ENCODE measurements at places on chromosomes 1 and 21.

- no peak for DNase-seq
Measured at GRCh38 chr1:12798911-12799310, 7.7 kb downstream of the PRAMEF1 start.

DNA sequence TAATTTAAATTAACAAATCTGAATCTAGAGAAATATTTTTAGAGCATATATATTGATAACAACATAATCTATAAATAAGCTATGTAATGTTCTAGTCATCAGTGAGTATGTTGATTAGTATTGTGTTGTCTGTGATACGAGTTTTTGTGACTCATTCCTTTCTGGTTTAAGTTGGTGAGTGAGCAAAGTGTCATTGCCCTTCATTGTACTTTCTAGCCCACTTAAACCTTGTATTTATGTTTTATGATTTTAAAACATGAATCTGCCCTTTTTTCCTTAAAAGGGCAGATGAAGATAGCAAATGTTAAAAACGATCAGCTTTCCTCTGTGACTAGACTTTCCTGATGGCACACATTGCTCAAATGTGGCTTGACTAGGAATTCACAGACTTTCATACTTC, 38.5 kb downstream of the MACO1 start:
- no peak for DNase-seq

DNA sequence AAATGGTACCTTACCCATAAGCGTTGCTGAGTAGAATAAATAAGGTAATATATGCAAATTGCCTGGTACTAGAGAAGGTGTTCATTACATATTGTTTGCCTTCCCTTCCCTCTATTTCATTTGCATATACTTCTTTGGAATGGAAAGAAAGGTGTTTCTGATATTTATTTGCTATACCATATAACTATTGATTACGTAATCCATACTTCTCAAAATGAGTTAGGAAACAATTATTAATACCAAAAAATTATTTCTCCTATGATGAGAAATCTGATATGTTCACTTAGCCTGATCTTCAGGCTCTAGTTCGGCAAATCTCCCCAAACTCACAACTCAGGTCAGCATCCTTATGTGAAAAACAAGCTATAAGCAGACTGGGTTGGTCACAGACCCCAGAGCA, 119.3 kb downstream of the DAB1 start:
- DNase-seq = no peak

DNA sequence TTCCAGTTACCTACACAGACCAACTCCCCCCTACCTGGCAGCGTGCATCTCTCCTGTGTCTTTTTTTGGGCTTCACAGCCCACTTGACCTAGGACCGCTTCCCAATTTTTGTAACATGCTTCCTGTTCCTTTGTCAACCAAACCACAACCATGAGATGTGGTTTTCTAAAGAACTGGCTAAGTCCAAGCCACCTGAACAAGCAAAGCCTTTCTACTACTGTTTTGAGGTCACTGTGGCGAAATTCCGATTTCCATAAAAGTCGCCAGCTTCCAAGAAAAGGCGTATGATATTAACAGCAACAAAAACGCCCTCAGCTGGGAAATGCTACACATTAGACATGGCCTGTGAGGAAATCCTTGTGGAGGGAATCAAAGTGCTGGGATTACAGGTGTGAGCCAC, 12.7 kb upstream of the AK2 start:
- DNase-seq = no peak

DNA sequence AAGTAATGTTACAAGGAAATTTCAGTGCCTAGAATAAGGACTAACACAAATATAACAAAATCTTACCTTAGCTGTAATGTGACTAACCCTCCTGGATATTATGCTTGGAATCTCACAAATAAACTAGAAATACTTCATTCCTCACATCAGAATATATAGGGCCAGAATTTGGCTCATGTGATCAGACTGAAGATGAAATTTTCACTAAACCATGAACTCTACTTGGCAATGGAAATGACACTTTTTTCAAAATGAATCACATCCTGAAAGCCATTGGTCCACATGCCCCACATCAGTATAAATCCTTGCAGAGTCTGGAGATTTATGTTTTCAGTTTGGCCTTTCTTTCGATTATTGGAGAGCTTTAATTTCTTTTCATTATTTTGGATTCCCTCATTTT, 227.8 kb downstream of the NRIP1 start:
- no peak for DNase-seq

- no peak for DNase-seq
Measured at GRCh38 chr1:32393832-32394140, 455 bp downstream of the BSDC1 start.

GRCh38 chr1:183991756-183992155, 45.8 kb downstream of the COLGALT2 start:
- no peak for DNase-seq

DNA sequence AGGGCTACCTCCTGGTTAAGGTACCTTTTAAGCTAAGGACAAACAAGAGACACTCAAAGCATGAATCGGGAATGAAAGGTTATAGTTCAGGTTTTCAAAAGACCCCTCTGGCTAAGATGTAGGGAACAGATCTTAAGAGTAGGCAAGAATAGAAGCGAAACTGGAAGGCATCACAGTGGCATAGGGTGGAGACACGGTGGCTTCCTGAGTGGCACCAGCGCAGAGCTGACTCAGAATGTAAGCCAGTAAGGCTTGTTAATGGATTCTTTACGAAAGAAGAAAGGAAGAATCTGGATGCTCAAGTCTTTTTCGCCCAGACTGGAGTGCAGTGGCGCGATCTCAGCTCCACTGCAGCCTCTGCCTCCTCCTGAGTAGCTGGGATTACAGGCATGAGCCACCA, 21.2 kb downstream of the PADI6 start:
- no peak for DNase-seq

DNA sequence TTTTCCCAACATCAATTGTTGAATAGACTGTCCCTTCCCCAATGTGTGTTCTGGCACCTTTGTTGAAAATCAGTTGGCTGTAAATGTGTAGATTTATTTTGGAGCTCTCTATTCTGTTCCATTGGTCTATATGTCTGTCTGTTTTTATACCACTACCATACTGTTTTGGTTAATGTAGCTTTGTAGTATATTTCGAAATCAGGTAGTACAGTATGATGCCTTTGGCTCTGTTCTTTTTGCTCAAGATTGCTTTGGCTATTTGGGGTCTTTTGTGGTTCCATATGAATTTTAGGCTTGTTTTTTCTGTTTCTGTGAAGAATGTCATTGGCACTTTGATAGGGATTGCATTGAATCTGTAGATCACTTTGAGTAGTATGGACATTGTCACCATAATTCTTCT, 8.1 kb downstream of the ACOT11 start:
- no peak for DNase-seq

DNA sequence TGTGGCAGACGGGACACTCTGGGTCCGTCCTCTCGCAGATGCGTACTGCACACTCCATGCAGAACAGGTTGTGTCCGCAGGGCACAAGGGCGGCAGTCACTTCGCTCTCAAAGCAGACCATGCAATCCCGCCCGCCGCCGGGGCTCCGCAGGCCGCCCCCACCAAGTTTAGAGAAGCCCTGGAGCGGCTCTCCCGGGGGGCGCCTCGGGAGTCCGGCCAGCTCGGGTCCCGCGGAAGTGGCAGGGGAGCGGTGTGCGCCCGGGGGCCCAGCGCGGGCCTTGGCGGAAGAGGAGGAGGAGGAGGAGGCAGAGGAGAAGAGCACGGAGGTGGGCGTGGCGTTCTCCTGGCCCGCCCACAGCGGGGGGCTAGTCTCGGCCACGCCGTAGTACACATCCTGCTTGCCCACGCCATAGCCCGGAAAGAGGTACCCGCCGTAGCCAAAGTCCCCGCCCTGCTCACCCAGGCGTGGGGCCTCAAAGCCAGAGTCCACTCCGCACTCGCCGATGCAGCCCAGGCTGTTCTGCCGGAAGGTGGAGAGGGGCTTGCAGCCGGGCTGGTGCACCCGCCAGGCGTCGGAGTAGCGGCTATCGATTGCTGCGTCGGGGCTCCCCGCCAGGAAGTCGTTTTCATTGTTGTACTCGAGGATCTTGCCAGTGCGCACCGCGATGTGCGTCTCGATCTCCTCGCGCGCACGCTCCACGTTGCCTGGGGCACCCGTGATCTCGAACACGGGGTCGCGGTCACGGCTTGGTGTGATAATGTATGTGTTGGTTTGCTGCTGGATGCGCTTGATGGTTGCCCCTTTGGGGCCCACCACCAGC, 5.4 kb downstream of the MEX3A start:
- no peak for DNase-seq

GRCh38 chr1:178612261-178612660, 99.4 kb downstream of the TEX35 start:
- DNase-seq = no peak

- peak; percentile 45 for DNase-seq
Measured at GRCh38 chr1:202144402-202145067, at the start of gene ARL8A. Gene ARL8A, minus strand, starts transcription at chr1:202144737. Its CDS starts 165 bp downstream, at chr1:202144572.

- no peak for DNase-seq
Measured at GRCh38 chr1:92995441-92996430, 34.5 kb upstream of the DIPK1A start.

GRCh38 chr1:201385299-201385891, 7.9 kb upstream of the TNNT2 start:
- DNase-seq = no peak

DNA sequence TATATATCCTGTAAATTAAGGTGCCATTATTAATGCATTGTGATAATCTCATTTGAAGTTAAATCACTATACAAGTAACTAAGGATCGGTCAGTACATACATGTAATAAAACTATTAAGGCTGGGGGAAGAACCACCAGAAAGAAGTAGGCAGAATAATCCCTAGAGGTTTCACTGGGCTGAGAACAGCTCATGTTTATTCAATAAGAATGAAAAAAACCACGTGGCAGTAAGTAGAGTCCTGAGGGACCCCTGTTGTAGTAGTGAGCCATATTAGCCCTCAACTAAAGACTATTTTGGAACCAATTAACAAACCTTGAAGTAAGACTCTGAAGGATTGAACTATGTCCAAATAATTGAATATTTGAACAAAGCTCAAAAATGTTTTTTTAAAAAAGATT, 46.9 kb upstream of the ADAM30 start:
- no peak for DNase-seq

DNA sequence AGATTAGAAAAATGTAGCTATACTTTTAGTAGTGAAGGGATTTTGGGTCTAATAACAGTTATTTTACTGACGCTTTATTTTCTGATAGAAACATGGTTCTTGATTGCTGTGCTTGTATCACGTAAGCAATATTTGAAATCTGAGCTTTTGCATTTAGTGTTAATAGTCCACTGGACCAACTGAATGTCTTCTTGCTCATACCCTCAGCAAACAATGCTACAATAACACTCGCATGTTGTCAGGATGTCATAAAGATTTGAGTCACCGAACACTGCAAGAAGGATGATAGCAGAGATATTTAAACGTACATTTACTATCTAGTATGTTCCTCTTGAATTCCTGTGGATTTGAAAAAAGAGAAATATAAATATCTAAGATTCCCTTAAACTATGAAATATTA, 7.5 kb downstream of the DYRK1A start:
- no peak for DNase-seq

- DNase-seq = no peak
Measured at GRCh38 chr1:25725482-25725881, 74.5 kb upstream of the SELENON start.
